Fibroblast of villous mesenchyme (primary cell): ENCODE measurements at places on chromosomes 4 and X. TPM values are rescaled to one million over a fixed set of nuclear protein-coding genes. Genes with fewer than 3 reads are reported as not detected.

DNA sequence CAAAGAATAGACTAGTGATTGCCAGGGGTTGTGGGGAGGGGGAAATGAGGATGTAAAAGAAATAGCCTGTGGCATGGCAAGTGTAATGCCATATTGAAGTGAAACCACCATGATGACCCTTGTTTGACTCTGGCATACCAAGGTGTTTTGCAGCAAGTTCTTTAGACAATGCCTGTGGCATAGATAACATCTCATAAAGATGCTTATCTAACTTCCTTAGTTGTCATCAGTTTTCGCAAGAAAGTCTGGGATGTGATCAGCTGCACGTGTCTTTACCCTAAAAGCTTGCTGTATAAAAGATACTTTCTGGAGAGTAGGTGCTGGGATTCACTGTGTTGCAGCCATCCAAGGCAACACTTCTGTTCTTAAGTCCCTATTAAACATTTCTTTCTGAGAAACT lies 176.1 kb upstream of the MAGEB16 start:
- no peak for DNase-seq

GRCh38 chr4:102787944-102788343 lies 27.2 kb upstream of the MANBA start:
- no peak for DNase-seq

- no peak for DNase-seq
These were observed 236.4 kb downstream of the PDGFC start for GRCh38 chr4:156734965-156735895.

DNA sequence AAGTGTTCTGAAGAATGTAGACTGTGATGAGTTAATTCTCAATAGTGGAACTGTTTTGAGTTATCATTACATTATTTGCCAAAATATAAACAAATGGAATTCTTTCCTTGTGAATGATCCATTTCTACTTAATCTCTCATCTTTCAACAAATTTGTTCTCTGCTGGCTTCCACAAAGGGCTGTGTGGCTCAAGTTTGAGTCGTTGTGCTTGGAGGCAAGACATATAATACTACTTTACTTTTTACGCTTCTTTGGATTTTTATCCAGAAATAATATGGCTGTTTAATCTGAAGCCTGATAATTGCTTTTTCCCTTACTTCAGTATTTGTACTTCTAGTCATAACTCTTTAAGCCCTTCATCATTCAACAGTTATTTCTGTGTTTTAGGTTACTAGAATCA lies 169.5 kb downstream of the ARHGAP10 start:
- no peak for DNase-seq

- DNase-seq, result peak; percentile 34
These were observed 1.8 kb downstream of the CCNI start for GRCh38 chr4:77073981-77074380.

DNA sequence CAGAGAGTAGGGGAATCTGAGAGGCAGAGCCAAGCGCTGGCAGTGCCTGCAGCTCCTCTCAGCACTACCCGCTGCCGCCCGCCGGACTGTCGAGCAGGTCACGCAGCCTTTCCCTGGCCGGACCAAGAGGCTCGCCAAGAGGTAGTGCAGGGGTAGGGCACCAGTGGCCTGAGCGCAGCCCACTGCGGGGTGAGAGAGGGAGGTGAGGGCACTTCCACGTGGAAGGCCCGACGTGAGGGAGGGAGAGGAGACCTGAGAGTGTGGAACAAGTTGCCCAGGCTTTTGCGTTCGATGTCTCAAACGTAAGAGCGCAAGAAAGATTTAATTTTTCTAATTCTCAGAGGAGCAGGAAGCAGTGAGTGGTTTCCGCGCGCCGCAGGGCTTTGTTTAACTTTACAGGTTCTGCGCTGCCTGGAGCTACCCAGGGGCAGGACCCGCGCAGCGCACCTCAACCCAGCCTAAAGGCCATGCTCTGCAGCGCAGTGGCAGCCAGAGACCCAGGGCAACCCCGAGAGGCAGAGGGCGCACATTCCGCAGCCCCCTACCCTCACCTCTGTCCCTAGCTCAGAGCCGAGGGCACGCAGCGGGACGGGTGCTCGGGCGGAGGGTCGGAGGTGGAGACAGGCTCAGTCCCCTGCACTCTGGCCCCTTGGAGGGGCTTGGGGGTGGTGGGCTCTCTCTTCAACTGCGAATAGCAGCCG lies 14.9 kb downstream of the ARHGAP36 start:
- no peak for DNase-seq

GRCh38 chr4:110837896-110838450 lies 215.1 kb upstream of the PITX2 start:
- no peak for DNase-seq

- no peak for DNase-seq
These were observed 20.8 kb downstream of the CNOT6L start for GRCh38 chr4:77798385-77798784.

GRCh38 chrX:121642415-121642814 lies 595.0 kb downstream of the GLUD2 start:
- DNase-seq, result peak; percentile 49

The PPP1R2C gene
- total RNA-seq, result not detected in 2 replicates

The TXK gene
- total RNA-seq, result 0.64 and 0.86 TPM in 2 replicates

The CT55 gene
- total RNA-seq, result not detected in 2 replicates

The EMCN gene
- total RNA-seq, result not detected in 2 replicates
